ENCODE measurements at places on chromosomes 11 and 22.

- DNase-seq = no peak
These were observed 45.4 kb upstream of the GLYAT start for GRCh38 chr11:58776891-58777710.

DNA sequence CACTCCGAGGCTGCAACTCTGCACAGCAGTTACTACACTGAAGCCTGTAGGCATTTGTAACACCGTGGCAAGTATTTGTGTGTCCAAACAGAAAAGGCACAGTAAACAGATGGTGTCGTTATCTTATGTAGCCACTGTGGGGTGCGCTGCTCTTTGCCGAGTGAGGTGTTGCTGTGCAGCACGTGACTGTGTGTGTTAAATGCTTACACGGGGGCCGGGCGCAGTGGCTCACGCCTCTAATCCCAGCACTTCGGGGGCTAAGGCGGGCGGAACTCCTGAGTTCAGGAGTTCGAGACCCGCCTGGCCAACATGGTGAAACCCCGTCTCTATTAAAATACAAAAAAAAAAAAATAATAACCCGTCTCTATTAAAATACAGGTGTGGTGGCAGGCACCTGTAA lies 11.5 kb downstream of the ZBED4 start:
- DNase-seq = no peak

DNA sequence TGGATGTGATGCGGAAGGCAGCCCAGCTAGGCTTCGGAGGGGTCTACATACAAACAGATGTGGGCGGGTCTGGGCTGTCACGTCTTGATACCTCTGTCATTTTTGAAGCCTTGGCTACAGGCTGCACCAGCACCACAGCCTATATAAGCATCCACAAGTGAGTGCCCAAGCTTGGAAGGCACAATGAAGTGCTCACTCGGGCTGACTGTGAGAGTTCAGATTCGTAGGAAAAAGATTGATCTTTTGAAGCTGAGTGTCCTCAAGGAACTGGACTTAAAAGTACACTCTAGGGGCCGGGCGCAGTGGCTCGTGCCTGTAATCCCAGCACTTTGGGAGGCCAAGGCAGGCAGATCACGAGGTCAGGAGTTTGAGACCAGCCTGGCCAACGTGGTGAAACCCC lies 3.7 kb downstream of the ACAD8 start:
- DNase-seq = no peak

DNA sequence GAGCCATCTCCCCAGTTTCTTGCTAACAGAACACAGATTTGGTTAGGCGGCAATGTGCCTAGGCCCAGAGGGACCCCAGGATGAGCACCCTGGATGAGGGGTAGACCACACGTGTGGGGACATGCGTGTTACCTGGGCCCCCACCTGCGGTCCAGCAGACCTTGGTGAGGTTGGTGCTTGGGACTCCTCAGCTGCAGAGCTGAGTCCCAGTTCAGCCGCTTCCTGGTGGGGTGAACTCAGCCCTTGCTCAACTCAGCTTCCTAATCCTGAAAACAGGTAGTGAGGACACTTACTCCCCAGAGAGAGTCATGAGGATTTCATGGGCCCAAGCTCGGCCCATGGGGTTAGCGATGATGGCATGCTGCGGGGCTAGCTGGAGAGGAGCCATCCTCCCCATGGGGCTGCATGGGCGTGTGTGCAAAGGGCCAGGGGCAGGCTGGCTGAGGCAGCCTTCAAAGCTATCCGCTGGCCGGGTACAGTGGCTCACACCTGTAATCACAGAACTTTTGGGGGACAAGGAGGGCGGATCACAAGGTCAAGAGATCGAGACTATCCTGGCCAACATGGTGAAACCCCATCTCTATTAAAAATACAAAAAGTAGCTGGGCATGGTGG lies 46.9 kb upstream of the SHISAL1 start:
- no peak for DNase-seq

DNA sequence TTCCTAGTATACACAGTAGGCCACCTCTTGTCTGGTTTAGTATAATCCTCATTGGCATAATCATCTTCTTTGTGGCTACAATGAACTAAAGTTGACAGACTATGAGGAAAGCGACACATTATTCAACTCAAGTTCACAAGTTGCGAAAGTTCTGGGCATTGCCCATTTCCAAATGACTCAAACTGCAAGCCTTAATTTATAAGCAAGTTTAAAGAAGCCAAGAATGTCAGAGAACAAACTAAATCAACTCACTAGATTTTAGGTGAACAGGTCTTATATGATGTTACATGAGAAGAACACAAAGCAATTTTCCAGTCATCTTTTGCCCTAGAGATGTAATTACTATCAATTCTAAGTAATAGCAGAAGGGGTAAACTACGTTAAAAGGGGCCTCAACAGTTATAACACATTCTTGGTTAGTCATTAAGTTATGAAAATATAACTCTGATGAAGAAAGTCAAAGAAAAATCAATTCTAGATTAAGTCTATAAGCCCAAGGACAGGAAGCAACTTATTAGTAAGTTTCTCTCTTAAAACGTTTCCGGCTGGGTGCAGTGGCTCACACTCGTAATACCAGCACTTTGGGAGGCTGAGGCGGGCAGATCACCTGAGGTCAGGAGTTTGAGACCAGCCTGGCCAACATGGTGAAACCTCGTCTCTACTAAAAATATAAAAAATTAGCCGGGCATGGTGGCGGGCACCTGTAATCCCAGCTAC lies 21.5 kb downstream of the PICALM start:
- DNase-seq = peak; percentile 70

GRCh38 chr11:129210831-129211181 lies 18.7 kb upstream of the ARHGAP32 start:
- no peak for DNase-seq

DNA sequence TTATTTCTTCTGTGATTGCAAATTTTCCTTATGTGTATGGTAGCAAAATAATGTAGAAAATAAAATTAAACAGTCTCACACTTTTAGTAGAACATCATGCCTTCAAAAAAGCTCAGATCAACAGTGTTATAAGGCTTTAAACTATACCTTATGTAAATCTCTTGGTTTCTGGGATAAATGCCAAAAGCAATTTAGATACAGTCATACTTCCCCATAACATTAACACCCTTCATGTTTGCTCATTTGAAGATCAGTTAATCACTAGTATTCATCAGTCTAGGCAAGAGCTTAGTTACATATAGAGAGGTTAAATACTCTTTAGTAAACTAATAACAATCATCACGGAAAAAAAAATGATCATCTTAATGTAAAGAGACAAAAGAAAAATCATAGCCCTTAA lies 421.8 kb upstream of the ANO3 start:
- DNase-seq = no peak

GRCh38 chr11:122491509-122491908 lies 164.0 kb upstream of the UBASH3B start:
- DNase-seq = peak; percentile 53

DNA sequence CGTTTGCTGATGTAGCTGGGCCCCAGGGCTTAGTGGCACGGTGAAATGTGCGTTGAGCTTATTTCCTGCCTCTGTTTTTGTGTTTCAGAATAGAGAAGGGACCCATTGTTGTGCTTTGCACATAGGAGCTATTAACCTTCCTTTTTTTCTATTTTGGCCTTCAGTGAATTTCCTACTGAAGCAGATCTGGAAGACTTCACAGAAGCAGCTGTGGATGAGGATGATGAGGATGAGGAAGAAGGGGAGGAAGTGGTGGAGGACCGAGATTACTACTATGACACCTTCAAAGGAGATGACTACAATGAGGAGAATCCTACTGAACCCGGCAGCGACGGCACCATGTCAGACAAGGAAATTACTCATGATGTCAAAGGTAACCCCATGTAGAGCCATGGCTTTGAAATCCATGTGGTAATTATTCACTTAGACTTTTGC lies 37.4 kb upstream of the ST14 start:
- DNase-seq = no peak

GRCh38 chr11:30254307-30255298 lies 23.8 kb downstream of the FSHB start:
- DNase-seq = peak; percentile 21

- no peak for DNase-seq
These were observed 1.1 kb upstream of the DNAJC4 start for GRCh38 chr11:64229090-64229743.

DNA sequence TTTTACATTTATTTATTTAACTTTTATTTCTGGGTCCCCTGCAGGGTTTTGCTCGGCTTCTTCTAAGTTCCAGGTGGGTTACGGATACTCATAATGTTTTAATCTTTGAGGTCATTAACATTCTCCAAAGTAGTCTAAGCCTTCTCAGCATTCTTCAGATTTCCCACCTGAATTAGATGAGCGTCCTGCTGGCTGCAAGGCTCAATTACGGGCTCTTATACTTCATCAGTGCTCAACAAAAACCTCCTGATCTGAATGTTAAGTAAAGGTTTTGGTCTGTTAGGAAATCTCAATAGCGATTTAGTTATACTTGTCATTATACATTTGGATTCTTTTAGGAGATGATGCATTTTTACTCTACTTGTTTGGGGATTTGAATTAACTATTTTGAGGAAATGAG lies 27.3 kb upstream of the NFRKB start:
- DNase-seq = no peak

- no peak for DNase-seq
These were observed 5.3 kb downstream of the HARBI1 start for GRCh38 chr11:46611526-46612304.

GRCh38 chr11:68939583-68940555 lies 36.2 kb downstream of the IGHMBP2 start:
- DNase-seq = no peak

- DNase-seq = no peak
These were observed 327 bp upstream of the MED17 start for GRCh38 chr11:93783765-93784144.

- DNase-seq = no peak
These were observed 106.5 kb downstream of the ALX4 start for GRCh38 chr11:44203270-44204043.

DNA sequence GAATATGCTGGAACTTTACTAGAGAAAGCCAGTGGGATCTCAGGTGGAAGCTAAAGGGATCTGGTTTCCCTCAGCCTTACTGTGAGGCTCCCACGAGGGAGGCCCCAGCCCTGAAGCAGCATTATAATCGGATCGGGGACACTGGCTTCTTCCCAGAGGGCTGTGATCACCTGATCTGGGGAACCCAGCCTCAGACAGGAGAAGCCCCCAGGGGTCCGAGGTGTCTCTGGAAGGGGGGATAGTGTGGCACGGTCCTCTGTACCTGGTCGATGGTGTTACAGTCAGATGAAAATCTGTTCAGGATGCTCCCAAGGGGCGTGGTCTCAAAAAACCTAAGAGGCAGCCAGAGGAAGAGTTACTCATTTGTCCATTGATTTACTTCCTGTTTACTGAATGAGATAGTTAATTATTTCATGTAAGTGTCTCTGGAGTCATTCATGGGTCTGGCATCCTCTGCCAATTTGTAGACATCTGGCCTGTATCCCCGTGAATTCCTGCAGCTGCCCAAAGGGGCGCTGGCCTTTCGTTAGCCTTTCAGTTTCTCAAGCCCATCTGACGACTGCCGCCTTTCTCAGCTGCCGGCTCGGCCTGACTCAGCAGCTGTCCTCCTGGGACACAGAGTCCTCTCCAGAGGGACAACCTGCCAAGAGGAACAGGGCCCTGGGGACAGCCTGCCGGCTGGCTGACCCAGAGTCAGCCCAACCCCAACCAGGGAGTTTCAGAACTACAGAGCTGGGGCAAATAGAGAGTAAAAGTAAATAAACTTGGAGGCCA lies 17.0 kb upstream of the KCNJ11 start:
- no peak for DNase-seq

DNA sequence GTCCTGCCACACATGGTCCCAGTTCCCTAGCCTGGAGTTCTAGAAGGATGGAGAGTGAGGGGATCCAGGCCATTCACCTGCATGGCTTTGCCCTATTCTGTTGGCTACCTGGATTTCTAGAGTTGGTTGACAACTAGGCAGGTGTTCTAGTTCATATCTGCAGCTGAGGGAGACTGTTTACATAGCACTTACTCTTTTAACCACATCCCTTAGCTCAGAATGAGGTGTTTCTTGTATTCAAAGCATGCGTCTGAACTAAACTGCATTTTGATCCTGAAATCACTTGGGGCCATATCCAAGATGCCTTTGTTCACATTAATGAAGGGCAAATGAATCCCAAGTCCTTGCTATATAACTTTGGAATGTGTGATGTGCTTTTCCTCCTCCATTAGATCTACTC lies 60.9 kb downstream of the SYT13 start:
- no peak for DNase-seq

- no peak for DNase-seq
These were observed 538.8 kb upstream of the B3GAT1 start for GRCh38 chr11:134950692-134951304.

- no peak for DNase-seq
These were observed 37.4 kb downstream of the DUSP8 start for GRCh38 chr11:1534682-1535081.

DNA sequence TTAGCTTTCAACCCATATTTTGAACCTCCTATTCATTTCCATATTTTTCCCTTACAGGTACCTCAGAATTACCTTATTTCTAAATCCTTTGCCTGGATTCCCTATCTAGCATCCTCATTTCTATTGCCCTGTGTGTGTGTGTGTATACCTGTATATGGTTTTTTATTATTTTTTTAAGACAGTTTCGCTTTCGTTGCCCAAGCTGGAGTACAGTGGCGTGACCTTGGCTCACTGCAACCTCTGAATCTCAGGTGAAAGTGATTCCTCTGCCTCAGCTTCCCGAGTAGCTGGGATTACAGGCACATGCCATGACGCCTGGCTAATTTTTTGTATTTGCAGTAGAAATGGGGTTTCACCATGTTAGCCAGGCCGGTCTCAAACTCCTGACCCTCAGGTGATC lies 12.6 kb downstream of the HIPK3 start:
- no peak for DNase-seq

DNA sequence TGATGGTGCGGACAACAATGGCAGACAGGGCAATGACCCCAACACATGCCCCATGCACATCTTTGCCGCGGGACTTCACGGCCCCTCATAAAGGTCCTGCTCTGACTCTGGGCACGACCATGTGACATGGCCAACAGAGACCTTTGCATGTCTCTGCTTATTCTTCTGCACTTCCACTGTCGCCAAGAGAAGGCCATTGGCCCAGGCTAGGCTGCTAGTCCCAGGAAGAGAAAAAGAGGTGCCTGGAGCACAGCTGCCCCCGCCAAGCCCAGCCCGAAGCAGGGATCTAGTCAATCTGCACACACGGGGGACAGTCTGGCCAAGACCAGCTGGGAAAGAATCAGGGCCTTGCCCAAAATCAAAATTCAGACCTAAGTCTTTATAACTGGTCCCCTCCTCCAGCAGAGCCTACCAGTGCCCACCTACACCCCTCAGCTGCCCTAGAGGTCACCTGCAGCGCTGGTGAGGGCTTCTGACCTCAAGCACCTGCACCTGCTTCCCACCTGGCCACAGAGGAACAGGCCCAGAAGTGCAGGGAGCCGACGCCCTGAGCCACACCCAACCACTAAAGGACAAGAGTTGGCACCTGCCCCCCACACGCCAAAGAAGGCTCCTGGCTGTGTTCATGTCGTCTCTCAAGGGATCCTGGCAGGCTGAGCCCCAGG lies 8.1 kb downstream of the SULT4A1 start:
- DNase-seq = no peak

DNA sequence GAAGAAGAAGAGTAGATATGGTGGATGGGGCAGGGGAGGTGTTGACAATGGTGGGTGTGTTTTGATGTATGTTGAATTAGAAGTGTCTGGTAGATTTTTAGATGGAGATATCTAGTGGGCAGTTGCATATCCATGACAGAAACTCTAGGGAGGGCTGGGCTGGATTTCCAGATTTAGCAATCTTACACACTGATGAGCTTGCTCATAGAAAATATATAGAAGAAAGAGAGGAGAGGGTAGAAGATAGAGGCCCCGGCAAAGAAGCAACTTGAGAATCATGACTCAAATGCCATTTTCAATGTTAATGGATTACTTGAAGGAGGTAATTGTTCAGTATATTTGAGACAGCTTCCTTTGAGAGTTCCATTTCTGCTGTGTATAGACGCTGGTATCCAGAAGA lies 8.2 kb downstream of the REXO2 start:
- DNase-seq = no peak

All from NCI-H226 (cell line).